ENCODE measurements at places on chromosomes 2 and 18. TPM values are rescaled to one million over a fixed set of nuclear protein-coding genes. Genes with fewer than 3 reads are reported as not detected.

MC5R gene
- polyA plus RNA-seq = not detected

TMEM178A gene
- 3.8 TPM for polyA plus RNA-seq

MARCHF4 gene
- polyA plus RNA-seq = not detected

EPB41L3 gene
- polyA plus RNA-seq = not detected

RTP5 gene
- not detected for polyA plus RNA-seq

OTX1 gene
- polyA plus RNA-seq = 1.0 TPM

CRYBA2 gene
- polyA plus RNA-seq = not detected

PJVK gene
- 3.0 TPM for polyA plus RNA-seq

APCDD1 gene
- 6.0 TPM for polyA plus RNA-seq

MYO5B gene
- polyA plus RNA-seq = 12.4 TPM

PHLPP1 gene
- 9.8 TPM for polyA plus RNA-seq

FER1L5 gene
- polyA plus RNA-seq = 0.08 TPM

KCNE4 gene
- polyA plus RNA-seq = not detected

LOXL3 gene
- 7.2 TPM for polyA plus RNA-seq

NEU2 gene
- not detected for polyA plus RNA-seq

Measured in HepG2 (cell line).